Hematopoietic multipotent progenitor cell treated with erythropoietin and hydrocortisone succinate and interleukin-3 and kit ligand, for 17 days (in vitro differentiated cells): ENCODE measurements at places on chromosomes 11 and 22.
A peak's percentile ranks its signal among the peaks of the same experiment; 100 is the strongest.

GRCh38 chr22:30381264-30381663, 5.9 kb downstream of the RNF215 start:
- no peak for DNase-seq

GRCh38 chr11:119889728-119890280, 160.8 kb upstream of the NECTIN1 start:
- DNase-seq = no peak

DNA sequence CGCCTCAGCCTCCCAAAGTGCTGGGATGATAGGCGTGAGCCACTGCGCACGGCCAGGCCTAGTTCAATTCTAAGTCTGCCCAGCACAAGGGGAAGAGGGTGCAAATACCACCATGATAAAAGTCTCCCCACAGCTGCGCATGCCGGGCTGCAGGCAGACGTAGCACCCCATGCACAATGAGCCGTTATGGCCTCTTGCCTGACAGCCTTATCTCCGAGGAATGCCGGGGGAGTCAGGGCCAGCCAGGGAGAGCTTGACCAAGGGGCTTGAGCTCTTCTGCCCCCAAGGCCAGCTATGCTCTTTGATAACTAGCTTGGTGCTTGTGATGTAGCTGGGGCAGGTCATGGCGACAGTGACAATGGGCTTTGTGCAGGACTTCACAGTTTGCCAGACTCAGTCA, 13.7 kb upstream of the SCUBE1 start:
- no peak for DNase-seq

DNA sequence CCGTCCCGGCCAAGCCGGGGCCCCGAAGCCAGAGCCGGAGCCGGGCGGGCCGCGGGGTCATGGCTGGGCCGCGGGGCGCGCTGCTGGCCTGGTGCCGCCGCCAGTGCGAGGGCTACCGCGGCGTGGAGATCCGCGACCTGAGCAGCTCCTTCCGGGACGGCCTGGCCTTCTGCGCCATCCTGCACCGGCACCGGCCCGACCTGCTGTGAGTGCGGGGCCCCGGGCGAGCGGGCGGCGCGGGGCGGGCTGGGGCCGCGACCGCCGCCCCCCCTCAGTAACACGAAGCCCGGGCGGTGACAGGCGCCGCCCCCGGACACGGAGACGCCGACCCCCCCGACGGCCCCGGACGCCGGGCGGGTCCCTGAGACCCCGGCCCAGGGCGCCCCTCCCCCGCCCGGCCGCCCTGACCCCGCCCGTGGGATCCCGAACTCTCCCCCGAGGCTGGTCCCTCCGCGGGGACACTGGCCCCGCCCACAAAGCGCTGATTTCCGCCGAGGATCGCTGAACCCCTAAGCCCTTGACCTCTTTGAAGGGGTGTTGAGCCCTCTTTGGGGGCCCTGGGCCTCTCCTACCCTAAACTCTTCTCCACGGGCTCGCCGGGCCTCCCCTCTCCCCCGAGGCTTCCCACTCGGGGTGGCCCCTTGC, 389 bp downstream of the MICALL1 start:
- DNase-seq = no peak

DNA sequence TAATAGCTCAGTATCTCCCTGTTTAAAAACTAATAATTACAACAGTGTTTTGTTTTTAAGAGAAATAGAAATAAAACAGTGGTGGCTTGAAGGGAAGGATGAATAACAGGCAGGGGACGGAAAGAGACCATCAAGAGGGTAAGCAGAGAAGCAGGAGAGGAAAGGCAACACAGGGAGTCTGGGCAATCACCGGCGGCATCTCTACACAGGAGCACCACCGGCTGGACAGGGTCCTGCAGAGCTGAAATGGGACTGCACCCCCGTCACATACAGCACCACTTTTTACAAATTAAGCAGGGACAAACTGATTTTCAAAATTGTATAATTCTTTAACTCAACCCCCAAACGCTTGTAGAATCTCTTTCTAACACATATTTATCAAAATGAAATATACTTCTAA, 18.4 kb downstream of the PHF21A start:
- no peak for DNase-seq

DNA sequence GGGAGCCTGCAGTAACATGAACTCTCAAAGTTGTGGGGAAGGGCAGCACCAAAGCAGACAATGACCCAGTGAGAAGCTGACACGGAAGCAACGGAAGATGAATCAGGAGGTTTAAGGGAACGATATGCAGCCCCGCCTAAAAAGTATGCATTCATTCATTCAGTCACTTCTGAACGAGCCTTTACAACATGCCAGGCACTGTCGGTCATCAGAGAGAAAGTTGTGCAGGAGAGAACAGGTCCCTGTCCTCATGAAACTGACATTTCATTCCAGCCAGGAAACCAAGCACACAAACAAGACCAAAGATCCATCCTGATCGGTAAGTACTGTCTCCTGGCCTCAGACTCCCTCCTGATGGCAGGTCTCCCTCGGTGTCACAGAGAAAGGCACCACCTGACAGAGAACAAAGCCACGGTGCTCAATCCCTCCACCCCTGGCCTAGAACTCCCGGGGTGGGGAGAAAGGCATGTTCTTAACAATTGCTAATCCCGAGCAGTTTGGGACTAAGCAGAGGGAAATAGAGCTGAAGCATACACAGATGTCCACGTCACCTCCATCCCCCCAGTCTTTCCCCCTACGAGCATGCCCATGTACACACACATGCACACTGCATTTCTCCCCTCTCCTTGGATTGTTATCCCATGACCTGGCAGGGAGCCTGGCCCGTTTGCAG, 49.3 kb downstream of the LRFN4 start:
- no peak for DNase-seq

- DNase-seq = no peak
Observed at GRCh38 chr11:44315947-44316658, 6.2 kb upstream of the ALX4 start.

GRCh38 chr11:22976146-22976545, 115.9 kb upstream of the CCDC179 start:
- DNase-seq = no peak

DNA sequence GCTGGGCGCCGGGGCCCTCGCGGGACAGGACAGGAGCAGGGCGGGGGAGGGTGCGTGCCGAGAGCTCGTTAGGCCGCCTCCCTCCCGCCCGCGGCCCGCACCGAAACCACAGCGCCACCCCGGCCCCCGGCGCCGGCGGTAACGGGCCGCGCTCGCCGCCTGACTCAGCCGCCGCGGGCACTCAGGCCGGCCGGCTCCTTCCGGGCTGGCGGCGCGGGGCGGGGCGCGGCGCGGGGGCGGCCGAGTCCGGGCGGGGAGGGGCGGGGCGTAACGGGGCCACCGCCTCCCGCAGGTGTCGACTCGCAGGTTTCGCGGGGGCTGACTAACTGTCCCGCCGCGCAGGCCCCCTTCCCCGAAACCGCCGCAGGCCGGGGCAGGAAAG, at the start of gene AP5B1:
Gene AP5B1, minus strand, starts transcription at position 207 of the 382 bp plus-strand sequence. CDS start 385 bp downstream, outside the sequence.
- peak; percentile 70 for DNase-seq

GRCh38 chr11:134944131-134944530, 532.1 kb upstream of the B3GAT1 start:
- DNase-seq = no peak

DNA sequence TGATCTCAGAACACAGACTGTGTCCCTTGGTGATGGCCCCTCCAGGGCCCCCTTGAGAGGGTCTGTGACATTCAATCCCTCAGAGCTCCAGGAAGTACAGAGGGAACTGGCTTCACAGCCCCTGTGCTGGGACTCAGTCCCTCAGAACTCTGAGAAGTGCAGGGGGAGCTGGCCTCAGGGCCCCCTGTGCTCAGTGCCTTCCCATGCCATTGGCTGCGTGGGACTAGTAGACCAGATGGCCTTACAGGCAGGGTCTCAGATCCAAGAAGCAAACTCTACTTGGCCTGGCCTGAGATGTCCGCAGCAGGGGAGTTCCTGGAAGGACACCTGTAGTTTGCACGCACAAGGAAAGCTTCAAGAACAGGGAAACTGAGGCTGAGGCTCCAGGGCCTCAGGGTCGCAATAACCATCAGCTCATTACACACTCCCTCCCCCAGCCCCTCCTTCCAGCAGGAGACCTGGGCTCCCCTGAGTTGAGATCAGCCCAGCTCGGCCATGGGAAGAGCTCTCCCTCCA, 138.4 kb downstream of the BRD1 start:
- DNase-seq = no peak

- DNase-seq = no peak
Observed at GRCh38 chr11:128492903-128493569, 94.3 kb downstream of the ETS1 start.

DNA sequence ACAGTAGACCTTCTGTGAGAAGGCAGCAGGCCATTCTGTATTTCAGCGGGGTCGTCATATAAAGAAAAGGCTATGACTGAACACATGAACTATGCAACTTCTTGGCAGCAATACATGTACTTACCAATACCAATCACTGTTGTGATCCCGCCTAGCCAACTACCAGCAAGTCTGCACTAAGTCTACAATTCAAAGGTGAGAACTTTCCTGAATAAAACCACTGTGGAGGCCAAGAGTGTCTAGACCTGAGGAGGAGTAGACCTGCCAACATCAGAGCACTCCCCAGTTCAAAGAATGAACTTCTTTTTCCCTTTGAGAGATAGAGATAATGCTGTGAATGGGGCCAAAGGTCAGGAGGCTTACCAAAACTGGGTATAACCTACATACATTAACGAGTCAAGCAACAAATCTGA, 108.2 kb downstream of the SIK3 start:
- no peak for DNase-seq

GRCh38 chr11:117668321-117668751, 128.7 kb downstream of the DSCAML1 start:
- DNase-seq = no peak

DNA sequence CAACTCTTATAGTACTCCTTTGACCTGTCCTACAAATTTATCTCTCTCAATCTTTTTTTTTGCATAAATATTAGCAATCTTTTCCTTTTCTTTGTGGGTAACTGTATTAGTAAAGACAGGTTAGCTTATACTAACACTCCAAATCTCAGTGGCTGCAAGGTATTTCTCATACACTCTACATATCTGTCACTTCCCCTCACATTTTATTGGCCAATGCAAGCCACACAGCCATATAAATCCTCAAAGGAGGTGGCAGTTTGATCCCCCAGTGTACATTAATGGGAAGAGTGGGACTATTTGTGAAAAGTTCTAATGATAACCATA, 42.6 kb upstream of the EED start:
- DNase-seq = no peak

DNA sequence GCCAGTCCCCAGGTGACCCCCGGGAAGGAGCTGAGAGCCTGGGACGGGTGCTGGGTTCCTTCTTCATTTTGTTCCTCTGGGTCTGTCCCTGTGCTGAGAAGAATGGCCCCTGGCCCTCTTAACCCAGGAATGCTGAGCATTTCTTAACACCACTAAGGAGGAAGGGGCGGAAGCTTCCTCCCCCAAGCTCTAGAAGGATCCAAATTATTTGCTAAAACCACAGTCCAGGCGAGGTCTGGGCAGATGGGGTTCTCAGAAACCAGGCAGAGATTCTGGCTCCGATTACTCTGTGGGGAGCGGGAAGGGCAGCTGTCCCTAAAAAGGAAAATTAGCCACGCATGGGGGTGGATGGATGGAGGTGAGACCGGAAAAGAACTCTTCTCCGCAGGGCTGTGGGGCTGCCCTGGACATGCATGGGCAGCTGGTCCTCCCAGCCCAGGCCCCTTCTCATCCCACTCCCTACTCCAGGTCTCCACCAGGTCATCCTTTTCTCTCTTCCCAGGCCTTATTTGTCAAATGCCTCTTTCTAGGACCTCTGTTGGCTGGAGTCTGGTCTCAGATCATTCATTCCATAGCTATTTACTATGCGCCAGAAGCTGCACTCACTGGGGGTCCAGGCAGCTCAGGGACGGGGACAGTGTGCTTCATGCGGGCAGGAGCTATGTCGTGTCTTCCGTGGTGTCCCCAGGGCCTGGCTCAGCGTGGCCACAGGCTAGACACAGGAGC, 45.0 kb upstream of the MYH9 start:
- DNase-seq = no peak

DNA sequence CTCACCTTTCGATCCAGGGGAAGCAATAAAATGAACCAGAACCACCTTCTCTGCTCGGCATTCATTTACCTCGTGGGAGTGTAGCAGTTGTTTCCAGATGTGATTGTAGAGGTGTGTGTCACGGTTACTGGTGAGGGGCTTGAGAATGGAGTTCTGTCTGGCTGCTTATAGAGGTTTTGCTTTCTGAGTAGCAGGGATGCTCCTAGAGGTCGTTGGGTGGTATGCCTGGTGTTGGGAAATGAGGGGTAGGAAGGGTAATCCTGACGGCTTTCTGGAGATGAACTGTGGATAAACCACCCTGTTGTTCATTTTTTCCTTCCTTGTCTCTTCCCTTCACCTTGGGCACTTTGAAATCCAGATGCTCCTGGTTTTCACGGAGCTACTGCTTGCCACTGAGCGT, 8.1 kb downstream of the TEAD1 start:
- no peak for DNase-seq

- no peak for DNase-seq
Observed at GRCh38 chr11:415640-416041, 842 bp upstream of the SIGIRR start.

- no peak for DNase-seq
Observed at GRCh38 chr11:36053281-36053680, 109.4 kb downstream of the LDLRAD3 start.

DNA sequence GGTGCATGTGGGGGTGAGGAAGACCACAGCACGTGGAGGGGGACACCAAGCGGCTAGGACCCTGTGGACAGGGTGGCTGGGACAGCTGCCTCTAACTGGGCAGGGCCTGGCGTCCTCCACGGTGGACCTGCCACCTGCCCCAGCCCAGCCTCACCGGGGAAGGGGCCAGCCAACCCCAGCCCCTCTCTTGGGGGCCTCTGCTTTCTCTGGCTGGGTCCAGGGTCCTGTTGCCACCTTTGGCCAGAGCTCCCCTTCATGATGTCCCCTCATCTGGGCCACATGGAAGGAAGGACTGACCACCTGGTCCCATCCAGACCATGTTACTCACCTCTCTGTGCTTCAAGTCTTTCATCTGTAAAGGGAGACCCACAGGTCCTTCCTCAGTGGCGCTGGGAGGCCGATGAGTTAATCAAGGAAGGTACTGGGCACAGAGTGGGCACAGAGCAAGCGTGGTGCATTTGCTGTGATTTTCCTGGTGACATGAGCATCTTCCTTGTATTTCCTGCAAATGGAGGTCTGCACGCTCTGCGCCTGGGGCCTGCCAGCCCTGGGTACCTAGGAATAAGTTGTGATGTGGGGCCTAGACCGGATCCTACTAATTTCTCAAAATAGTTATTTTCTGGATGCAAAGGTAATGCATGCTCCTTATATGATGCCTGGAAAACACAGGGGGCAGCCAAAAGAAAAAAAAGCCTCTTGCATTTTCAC, 538.4 kb downstream of the TBC1D22A start:
- no peak for DNase-seq

GRCh38 chr11:61814958-61815789, 1.6 kb downstream of the FADS1 start:
- DNase-seq = peak; percentile 75

- DNase-seq = peak; percentile 18
Observed at GRCh38 chr11:117931971-117932370, 2.8 kb upstream of the TMPRSS13 start.

DNA sequence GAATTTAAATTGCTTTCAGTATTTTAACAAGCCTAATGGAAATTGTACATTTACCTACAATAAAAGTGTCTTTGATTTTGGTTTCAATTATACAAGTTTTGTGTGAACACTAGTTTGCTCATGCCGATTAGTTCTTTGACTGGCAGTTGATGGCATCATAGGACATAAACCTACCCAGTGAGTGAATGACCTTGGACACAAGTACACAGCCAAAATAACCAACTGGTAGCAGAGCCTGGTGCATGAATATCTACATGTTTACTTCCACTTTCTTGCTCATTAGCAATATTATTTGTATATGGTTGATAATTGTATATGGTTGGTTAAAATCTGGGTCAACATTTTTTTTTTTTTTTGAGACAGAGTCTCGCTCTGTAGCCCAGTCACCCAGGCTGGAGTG, 37.8 kb downstream of the STIM1 start:
- no peak for DNase-seq

GRCh38 chr11:86688398-86689179, 16.2 kb upstream of the ME3 start:
- no peak for DNase-seq
